ENCODE measurements at places on chromosomes 6 and 20. TPM values are rescaled to one million over a fixed set of nuclear protein-coding genes. Genes with fewer than 3 reads are reported as not detected.
A peak's percentile ranks its signal among the peaks of the same experiment; 100 is the strongest.

DNA sequence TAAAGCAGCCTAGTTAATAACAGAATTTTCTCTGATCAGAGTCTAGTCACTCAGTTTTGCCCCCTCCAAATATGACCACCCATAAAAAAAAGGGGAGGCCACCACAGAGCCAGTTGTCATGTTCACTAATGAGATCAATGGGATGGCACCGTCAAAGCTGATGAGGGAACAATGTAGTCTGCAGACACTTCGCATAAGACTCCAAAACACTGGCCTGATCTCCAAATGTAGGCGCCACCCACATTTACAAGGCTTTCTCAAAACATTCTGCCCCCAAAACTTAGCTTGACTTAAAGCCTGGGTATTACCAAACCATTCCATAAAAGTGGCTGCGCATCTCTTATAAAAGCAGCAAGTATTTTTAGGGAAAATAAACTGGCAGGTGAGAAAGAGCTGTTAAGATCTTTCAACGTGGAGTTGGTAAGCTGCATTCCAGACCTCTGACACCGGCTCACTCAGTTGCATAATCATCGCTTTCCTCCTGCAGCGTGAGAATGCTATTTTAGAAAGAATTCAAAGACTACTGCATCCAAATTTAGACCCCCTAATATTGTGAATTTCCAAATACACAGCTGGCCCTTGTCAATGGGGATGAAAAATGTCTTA, 59.3 kb downstream of the TBC1D7 start:
- no peaks in the 10 kb centered on the region for H3K36me3 ChIP-seq
- no peak overlapping the region for H3K4me3 ChIP-seq
- H3K27me3 ChIP-seq, result no peaks in the 10 kb centered on the region
- no peak for DNase-seq
- no peaks in the 10 kb centered on the region for H3K4me1 ChIP-seq
- H3K27ac ChIP-seq, result no peak overlapping the region

DNA sequence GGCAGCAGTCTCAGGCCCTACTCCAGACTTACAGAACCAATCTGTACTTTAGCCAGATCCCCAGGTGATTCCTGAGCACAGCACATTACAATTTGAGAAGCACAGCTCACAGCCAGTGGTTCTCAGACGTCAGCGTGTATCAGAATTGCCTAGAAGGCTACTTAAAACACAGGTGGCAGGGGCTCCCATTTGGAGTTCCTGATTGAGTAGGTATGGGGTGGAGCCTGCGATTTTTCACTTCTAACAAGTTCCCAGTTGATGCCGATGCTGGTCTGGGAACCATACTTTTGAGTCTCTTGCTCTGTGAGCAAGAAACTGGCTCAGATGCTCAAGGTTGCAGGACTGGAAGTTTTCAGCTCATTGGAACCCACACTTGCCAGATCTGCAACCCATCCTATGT, 89.5 kb downstream of the ZFP64 start:
- DNase-seq, result no peak
- no peak overlapping the region for H3K27ac ChIP-seq
- peaks cover 50% of the 10 kb centered on the region for H3K27me3 ChIP-seq
- no peak overlapping the region for H3K4me3 ChIP-seq
- H3K36me3 ChIP-seq, result peaks cover under 1% of the 10 kb centered on the region

GRCh38 chr20:39016041-39016440, 53.9 kb downstream of the DHX35 start:
- DNase-seq, result no peak
- no peaks in the 10 kb centered on the region for H3K27me3 ChIP-seq
- H3K27ac ChIP-seq, result no peak overlapping the region
- H3K36me3 ChIP-seq, result peaks cover 46% of the 10 kb centered on the region

DNA sequence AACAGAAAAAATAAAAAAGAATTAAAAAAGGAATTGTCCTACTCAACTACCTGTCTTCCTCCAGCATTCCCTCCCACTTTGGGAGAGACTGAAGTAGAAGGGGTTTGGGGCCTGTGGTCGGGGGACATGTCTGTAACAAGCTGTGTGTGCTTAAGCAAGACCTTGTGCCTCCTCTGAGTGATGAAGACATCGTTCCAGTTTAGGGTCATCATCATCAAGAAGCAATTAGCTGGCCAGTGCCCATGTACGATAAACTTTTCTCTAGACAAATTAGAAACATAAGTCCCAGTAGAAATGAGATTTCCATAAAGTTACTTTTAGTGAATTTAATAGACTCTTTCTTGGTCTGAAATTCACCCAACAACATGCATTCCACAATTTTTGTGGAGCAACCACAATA, 272.9 kb downstream of the ZNF217 start:
- no peaks in the 10 kb centered on the region for H3K4me1 ChIP-seq
- H3K36me3 ChIP-seq, result no peaks in the 10 kb centered on the region
- H3K27ac ChIP-seq, result no peak overlapping the region
- no peak for DNase-seq
- no peak overlapping the region for H3K4me3 ChIP-seq

DNA sequence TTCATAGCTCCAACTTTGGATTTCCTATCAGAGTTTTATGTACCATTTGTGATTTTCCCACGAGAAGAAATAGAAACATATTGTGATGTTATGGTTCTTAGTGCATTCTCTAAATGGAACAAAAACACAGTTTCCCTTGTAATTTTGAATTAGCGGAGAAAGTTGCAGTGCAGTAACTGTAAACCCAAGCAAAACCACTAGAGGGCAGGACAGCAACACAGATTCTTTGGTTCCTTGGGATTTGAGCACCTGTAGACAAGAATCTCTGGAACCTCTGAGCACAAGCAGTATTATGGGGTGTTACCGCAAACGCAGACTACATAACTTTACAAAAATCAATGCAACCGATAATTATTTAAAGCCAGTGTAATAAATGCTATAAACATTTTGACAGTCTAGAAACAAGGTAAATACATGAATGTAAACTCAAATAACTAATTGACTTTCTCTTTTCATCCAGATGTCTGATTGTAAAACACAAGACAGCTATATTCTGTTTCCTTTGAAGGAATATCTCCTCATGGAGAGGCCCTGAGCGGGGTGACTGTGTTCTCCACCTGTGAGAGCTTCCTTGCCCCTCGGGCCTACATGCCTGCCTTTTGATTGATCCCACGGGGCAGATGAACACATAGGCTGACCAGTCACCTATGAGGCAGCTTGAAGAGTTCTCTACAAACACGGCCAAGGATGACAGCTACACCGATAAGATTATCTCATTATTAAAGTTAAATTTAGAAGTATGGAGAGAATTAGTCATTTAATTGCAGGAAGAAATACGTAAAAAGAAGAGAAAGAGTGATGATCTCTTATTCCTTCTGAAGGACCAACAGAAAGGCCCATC, 67.5 kb upstream of the COL21A1 start:
- no peak overlapping the region for H3K4me3 ChIP-seq
- no peaks in the 10 kb centered on the region for H3K4me1 ChIP-seq
- H3K27ac ChIP-seq, result no peak overlapping the region
- no peak for DNase-seq
- H3K36me3 ChIP-seq, result no peaks in the 10 kb centered on the region

DNA sequence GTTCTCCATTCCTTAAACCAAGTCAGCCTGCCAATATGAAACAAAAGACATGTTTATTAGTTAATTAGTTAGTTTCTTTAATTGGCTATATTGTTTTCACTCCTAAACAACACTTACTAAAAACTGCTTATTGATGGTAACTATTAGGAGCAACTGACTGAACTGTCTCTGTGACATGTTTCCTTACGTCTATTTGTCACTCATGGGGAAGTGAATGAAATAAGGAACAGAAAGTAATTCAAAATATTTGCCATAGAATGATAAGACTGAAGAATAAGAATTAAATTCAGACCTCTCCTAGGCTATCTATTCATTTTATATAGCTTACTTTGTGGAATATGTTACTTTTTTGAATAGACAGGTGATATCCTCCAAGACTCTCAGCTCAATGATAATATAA, 217.2 kb downstream of the LAMA2 start:
- DNase-seq, result no peak
- no peaks in the 10 kb centered on the region for H3K27me3 ChIP-seq
- no peak overlapping the region for H3K4me3 ChIP-seq
- H3K4me1 ChIP-seq, result no peaks in the 10 kb centered on the region
- H3K27ac ChIP-seq, result no peak overlapping the region

DNA sequence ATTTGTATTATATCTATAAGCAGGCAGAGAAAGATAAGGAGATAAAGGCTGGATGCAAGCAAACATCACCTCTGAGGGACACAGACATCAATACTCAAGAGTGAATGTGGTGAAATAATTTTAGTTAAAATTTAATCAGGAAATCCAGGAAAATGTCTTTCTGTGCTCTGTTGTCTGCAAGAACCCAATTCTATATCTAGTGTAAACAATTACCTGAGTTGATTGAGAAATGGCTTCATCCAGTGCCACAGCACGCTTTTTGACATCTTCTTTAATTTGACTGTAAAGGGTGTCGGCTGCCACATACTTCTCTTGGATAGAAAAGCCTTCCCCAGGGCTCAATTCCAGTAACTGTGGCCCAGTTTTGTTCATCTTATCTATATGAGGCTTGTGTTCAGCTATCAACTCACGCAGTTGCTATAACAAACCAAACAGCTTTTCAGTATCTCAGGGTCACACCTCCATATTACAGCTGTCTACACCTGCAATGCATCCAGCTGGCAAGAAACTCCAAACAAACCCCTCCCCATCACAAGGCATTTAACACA, 131.6 kb downstream of the DST start:
- peak overlapping the region; percentile 67 for H3K27ac ChIP-seq
- H3K4me3 ChIP-seq, result no peak overlapping the region
- no peaks in the 10 kb centered on the region for H3K27me3 ChIP-seq
- H3K4me1 ChIP-seq, result peaks cover 19% of the 10 kb centered on the region
- peaks cover 57% of the 10 kb centered on the region for H3K36me3 ChIP-seq

Gene ADTRP
- 24.3 TPM for polyA plus RNA-seq

Gene GRM4
- polyA plus RNA-seq, result 0.46 TPM

Gene ZC2HC1B
- not detected for polyA plus RNA-seq

Gene TSBP1
- not detected for polyA plus RNA-seq

Gene FAM83C
- 0.01 TPM for polyA plus RNA-seq

Gene TRIM38
- 19.4 TPM for polyA plus RNA-seq

Gene COL9A3
- polyA plus RNA-seq, result 14.1 TPM

Measured in large intestine (tissue), 12 donors.